ENCODE measurements at places on chromosomes 4 and X.

GRCh38 chrX:150063674-150064073, 125.4 kb upstream of the EOLA2 start:
- no peak for DNase-seq

GRCh38 chrX:97616883-97617530, 733.3 kb downstream of the RPA4 start:
- no peak for DNase-seq

- no peak for DNase-seq
Observed at GRCh38 chr4:6938647-6939271, 29.1 kb downstream of the TBC1D14 start.

- DNase-seq, result no peak
Observed at GRCh38 chrX:41234962-41235361, 99.0 kb upstream of the DDX3X start.

GRCh38 chrX:71997320-71997719, 86.7 kb downstream of the NHSL2 start:
- peak; percentile 37 for DNase-seq

- DNase-seq, result peak; percentile 91
Observed at GRCh38 chr4:89836897-89837384, at the start of gene SNCA. Gene SNCA (minus strand): TSS chr4:89837161. CDS start chr4:89835667, 1,494 bp downstream.

DNA sequence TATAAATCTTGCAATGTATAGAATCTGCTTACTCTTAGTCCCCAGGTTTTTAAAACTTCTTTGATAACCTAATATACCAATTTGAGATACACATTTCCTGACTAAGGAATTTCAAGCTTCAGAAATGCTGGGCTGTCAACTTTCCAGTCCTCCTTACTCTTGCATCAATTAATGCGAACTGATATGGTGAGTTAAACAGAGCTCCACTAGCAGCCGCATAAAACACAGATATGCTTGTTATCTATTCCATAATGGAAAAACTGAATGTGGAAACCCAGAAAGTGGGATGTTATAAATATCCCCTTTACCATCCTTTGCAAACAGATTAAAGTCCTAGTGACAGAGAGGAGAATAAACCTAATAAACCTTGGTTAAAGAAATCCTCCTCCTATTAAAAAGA, 1913.7 kb downstream of the STIM2 start:
- no peak for DNase-seq

DNA sequence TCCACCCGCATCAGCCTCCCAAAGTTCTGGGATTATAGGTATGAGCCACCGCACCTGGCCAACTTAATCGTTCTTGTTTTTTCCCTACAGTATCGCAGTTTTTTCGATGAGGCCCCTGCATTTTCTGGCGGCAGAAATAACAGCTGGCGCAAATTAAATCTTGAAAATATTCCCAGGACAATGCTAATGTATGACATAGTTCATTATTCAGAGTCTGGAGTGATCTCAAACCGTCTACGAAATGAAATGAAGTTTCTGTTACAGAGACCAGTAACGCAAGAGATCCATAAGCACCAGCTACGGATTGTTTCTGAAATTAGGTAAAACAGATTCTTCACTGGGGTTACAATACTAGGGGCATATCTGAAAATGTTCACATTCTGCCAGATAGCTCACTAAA, 27.3 kb downstream of the CXorf58 start:
- DNase-seq, result no peak

DNA sequence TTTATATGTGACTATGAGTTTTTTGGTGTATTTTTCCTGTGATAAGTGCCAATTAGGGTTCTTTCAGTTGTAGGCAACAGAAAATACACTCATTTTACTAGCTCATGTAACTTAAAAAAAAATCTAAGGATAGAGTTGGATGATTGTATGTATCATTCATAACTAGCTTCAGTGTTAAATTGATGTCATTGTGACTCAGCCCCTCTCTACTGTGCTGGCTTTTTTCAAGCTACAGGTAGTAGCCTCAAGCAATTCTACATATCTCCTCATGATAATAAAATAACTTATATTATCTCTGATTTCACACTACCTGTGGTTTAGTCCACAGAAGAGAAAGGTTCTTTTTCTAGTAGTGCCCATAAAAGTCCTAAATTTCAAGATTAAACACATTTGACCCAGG, 11.9 kb downstream of the WDR17 start:
- DNase-seq, result no peak
